ENCODE measurements at places on chromosomes 2 and 18.

- DNase-seq = no peak
These were observed 59.8 kb upstream of the SLC38A11 start for GRCh38 chr2:165015052-165015642.

DNA sequence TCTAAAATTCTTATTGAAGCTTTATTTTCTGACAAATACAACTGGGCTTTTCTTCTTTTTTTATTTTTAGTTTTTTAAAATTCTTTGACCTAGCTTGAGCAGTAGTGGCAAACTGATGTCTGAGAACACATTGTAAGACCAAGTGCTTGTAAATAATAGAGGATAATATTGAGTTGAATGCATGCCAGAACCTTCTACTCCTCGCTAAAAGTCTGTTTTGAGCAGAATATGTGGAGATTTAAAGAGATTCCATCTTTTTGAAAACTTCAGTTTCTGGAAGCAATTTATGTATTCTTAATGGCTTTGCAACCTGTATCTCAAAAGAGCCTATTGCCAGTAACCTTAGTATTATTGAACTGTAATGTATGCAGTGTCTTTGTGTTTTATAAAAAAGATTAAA lies 148.3 kb downstream of the KCNJ3 start:
- DNase-seq = no peak

DNA sequence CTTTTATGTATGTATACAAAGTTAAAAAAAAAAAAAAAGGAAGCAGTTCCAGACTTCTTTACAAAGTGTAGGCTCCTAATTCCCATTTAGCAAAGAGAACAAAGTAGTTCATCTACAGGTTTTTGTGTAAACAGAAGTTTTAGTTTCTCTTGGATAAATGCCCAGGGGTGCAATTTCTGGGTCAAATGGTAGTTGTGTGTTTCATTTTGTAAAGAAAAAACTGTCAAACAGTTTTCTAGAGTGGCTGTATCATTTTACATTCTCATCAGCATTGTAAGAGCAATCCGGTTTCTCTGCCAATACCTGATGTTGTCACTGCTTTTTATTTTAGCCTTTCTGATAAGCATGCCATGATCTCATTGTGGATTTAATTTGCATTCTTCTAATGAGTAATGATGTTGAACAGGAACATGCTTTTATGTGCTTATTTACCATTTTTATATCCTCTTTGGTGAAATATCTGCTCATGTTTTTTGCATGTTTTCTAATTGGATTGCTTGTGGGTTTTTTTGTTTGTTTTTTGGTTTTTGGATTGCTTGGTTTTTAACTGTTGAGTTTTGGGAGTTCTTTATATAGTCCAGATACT lies 16.6 kb upstream of the PSME4 start:
- no peak for DNase-seq

GRCh38 chr18:57819119-57819518 lies 16.0 kb upstream of the ATP8B1 start:
- DNase-seq = no peak

DNA sequence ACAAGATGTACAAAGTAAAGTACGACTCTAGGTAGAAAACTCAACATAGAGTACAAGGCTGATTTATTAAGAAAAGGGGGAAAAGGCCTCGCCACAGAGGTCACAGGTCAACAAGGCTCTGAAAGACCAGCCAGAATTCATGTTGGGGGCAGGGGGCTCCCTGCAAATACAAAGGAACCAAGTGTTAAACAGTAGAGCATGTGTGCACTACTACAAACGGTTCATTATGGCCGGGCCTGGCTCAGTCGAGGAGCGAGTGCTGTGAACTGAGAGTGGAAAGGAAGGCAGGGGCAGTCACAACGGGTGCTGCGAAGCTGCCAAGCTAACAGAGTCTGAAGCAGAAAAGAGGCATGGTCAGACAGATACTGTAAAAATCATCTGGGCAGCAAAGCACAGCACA lies 77.1 kb downstream of the MBOAT2 start:
- DNase-seq = no peak

GRCh38 chr2:146748046-146748445 lies 1096.8 kb upstream of the ACVR2A start:
- DNase-seq = no peak

GRCh38 chr18:3526421-3527354 lies 76.7 kb downstream of the TGIF1 start:
- DNase-seq = no peak

GRCh38 chr18:46109386-46109785 lies 5.2 kb downstream of the HAUS1 start:
- no peak for DNase-seq

- no peak for DNase-seq
These were observed 22.2 kb downstream of the IL1R2 start for GRCh38 chr2:102014041-102014345.

DNA sequence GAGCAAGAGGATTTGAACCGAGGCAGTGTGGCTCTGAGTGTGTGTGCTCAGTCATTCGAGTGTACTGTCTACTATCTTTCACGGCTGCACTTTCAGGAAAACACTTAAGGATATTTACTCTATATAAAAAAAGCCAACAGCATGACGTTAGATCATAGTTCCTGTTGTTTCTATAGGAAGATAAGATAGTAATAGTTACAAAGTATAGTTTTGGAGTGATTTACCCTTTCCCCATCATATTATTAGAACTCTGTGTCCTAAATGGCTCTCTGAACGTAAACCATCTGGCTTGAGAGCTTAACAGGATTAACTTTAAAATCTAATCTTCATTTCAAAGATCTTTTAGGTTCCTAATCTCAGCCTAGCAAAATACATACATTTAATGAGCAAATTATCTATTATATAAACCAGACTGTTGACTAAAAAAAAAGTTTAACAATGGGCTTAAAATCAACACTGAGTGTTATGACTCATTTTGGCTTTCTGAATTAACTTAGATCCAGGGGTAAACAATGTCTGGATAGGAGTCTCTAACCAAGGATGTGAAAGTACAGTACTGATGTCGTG lies 150.3 kb upstream of the DNMT3A start:
- DNase-seq = no peak

- DNase-seq = no peak
These were observed 11.9 kb upstream of the ARID5A start for GRCh38 chr2:96524482-96525210.

- no peak for DNase-seq
These were observed 106.9 kb upstream of the PIEZO2 start for GRCh38 chr18:11256251-11256650.

DNA sequence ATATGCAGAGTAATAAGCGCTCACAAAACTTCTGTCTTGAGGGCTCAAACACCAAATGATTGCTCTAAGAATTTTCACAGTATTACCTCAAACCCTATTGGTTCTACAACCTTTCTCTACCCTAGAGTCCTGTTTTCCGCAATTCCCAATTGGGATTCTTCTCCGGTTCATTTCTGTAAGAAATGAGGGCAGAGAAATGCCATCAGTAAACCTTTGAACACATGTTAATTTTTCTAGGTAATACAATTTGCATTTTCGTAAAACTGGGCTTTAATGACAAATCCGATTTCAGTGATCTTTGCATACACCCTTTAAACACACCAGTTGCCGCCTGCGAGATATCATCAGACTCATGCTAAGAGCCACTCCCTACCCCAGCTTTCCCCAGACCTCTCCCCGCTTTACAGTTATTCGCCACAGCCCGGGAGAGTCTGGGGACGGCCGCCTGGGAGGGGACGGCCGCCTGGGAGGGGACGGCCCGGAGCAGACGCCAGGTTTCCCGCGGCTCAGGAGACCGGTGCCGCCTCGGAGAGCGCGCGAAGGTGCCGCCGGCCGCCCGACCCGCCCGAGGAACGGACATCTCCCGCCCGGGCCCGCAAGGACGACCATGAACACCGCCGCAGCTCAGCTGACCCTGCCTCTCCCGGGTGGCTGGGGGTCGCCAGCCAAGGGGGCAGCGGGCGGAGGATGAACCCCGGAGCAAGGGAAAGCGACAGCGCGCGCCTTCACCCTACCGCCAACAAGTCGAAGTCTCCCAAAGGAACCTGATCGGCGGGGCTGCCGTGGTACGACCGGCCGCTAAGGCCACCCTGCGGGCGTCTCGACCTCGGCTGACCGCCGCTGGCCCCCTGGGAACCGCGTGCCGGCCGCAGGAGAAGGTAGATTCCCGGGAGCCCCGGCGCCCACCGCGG lies 463 bp downstream of the SMC6 start:
- DNase-seq = peak; percentile 29

- no peak for DNase-seq
These were observed 121.5 kb upstream of the SPATS2L start for GRCh38 chr2:200184748-200185627.

DNA sequence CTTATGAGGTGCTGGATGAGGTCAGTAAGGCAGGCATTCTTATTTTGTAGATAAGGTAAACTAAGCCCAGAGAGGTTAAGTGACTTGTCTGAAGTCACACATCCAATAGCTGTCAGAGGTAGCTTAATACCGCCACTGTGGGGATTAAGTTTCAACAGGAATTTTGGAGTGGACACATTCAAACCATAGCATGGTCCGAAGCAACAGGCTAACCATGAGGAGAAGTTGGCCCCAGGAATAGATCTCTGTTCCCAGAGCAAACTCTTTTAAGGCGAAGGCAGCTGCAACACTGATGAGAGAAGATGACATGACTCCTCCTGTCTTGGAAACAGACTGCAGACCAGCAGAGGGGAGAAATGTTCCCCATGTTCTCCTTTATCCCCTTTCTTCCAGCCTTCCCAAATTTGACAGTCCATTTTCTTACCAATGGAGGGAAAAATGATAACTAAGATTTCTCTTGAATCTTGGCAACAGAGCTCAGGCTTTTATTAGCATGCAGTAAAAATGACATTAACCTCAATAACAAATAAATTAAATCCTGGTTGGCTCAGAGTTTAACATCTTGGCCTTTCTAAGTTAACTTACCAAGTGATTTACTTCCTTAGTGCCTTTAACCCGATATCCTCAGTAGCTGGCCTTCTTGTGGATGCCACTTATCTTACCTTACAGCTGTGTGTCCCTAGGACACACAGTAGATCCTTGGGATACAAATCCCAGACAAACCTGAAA lies 67.9 kb upstream of the STPG4 start:
- no peak for DNase-seq

- DNase-seq = no peak
These were observed 31.7 kb downstream of the IL37 start for GRCh38 chr2:112942654-112943002.
